ENCODE measurements at places on chromosomes 1 and 21. TPM values are rescaled to one million over a fixed set of nuclear protein-coding genes. Genes with fewer than 3 reads are reported as not detected.

GRCh38 chr1:47676311-47677054, 238.6 kb downstream of the FOXD2 start:
- no peak overlapping the region for H3K4me3 ChIP-seq
- peaks cover 8% of the 10 kb centered on the region for H3K36me3 ChIP-seq
- DNase-seq: no peak
- peaks cover 5% of the 10 kb centered on the region for H3K4me1 ChIP-seq

DNA sequence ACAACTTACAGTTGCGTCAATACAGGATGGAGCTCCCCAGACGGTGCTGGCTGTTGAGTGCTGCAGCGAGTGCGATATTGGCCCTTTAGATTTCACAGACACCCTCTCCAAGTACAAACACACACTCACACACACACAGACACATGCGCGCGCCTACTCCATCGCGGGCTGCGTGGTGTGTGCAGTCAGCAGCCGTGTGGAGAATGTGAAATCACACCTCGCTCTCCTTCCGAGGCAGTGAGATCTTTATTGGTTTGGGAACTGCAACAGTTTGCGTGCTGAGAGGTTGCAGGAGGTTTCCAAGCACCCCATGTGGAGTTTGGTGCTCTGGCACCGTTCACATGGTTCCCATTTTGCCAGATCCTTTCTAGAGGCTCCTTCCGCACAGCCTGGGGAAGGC, 372.2 kb downstream of the RRAGC start:
- H3K27ac ChIP-seq: no peak overlapping the region
- no peaks in the 10 kb centered on the region for H3K27me3 ChIP-seq
- DNase-seq: no peak
- H3K4me3 ChIP-seq: no peak overlapping the region
- no peaks in the 10 kb centered on the region for H3K36me3 ChIP-seq
- peaks cover 47% of the 10 kb centered on the region for H3K4me1 ChIP-seq

GRCh38 chr1:77014073-77014788, 147.0 kb downstream of the ST6GALNAC5 start:
- DNase-seq: no peak
- no peaks in the 10 kb centered on the region for H3K36me3 ChIP-seq
- H3K27ac ChIP-seq: no peak overlapping the region
- H3K27me3 ChIP-seq: no peaks in the 10 kb centered on the region

DNA sequence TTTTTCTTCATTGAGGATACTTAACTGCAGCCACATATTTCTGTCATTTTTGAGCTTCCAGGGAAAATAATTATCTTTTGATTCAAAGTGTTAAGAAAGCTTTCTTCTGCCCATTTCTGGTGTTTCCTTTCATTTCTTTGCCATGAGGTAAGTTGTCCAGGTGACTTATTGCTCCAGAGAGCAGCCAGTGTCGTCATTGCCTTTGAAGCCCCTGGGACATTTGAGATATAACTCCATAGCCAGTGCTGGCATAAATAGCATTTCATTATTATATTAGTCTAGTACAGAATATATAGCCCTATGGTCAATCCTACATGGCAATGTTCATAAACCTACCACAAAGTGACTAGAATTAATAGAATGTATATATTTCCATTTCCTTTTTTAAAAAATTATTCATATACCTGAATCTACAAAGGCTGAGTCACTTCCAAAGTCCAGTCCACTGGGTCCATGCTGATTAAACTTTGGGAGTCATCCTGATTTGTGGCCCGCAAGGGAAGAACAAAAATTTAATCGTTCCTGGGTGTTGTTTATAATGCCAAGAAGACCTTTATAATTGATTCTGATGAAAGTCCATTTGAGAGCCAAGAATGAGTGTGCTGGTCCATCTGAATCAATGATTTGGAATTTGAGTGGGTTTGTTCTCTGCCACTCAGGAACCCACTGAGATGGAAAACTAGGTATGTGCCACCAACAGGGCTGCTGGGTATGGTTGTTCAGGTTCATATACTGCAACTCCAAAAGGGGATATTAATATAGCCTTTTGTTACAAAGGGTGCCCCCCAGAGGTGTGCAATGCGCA, 221.8 kb upstream of the PLXNA2 start:
- H3K4me3 ChIP-seq: no peak overlapping the region
- no peaks in the 10 kb centered on the region for H3K36me3 ChIP-seq
- no peak overlapping the region for H3K27ac ChIP-seq
- no peaks in the 10 kb centered on the region for H3K4me1 ChIP-seq
- no peaks in the 10 kb centered on the region for H3K27me3 ChIP-seq
- DNase-seq: no peak

DNA sequence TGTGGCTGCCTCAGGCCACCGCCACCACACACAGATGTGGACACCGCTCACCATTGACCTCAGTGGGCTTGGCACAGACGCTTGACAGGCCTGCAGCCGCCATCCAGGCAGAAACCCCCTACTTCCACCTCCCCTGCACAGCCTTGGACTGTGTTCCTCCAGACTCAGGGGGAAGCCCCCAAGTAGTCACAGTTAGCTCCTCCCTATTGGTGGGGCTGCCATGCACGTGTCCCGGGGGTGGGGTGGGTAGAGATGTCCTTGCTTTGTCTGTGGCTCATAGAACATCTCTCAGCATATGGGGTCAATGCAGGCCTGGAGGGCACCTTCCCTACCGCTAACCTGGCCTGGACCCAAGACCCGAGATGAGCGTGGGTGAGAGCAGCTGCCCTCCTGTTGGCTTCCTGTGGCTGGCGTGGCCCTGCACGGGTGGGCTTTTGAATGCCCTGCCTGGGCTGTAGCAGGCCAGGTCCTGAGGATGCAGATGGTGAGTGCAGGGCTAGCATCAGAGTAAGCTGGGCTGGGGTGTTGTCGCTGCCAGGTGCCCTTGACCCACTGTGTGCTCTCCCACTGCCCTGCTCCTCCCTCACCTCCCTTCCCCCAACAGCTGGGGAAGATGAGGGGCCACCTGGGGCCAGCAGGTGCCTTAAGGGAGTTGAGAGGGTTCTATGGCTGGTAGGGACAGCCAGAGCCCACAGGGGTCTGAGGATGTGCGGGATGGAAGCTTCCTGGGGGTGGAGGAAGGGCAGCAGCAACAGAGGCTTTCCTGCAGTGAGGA, 6.2 kb downstream of the CROCC start:
- H3K4me3 ChIP-seq: no peak overlapping the region
- no peaks in the 10 kb centered on the region for H3K27me3 ChIP-seq
- H3K27ac ChIP-seq: no peak overlapping the region
- peaks cover 23% of the 10 kb centered on the region for H3K4me1 ChIP-seq

MDM4 gene
- 52.0 TPM for total RNA-seq

All from neural progenitor cell (in vitro differentiated cells).